ENCODE measurements at places on chromosomes 13 and 19.

- DNase-seq: no peak
These were observed 1074.3 kb upstream of the SLC10A2 start for GRCh38 chr13:104140552-104140951.

DNA sequence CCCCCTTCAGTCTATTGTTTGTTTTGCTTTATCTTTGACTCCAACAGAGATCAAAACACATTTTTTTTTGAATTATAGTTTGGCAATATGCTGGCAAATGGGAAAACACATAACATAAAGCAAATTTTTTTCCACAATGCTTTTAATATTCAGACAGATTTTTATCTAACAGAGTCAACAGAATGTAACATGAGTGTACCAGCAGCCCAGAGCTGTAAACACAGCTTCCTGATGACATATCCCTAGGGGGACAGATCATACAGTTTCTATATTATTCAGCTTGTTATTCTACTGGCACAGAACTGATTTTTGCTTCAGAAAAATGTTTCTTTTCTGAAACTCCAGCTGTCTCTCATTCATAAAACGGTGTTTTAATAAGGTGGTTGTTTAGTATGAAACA, 168.8 kb downstream of the OLFM4 start:
- DNase-seq: no peak

DNA sequence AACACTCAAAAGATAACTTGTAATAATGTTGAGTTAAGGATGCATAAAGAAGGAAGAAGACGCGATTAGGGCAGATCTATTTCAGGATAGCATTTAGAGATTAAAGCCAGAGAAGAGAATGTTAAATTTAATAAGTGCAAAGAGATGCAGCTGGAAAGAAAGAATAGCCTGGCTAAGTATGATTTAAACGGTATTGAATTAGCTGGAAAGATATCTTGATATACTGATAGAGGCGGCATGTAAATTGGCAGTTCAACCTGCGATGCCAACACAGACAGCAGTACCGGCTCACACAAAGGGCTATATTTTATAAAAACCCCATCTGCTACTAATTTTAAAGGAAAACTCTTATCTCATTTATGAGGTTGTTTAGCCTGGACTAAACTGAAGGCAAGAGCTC, 121.4 kb downstream of the ENOX1 start:
- DNase-seq: no peak

GRCh38 chr13:79455331-79455730, 25.6 kb upstream of the NDFIP2 start:
- DNase-seq: no peak

DNA sequence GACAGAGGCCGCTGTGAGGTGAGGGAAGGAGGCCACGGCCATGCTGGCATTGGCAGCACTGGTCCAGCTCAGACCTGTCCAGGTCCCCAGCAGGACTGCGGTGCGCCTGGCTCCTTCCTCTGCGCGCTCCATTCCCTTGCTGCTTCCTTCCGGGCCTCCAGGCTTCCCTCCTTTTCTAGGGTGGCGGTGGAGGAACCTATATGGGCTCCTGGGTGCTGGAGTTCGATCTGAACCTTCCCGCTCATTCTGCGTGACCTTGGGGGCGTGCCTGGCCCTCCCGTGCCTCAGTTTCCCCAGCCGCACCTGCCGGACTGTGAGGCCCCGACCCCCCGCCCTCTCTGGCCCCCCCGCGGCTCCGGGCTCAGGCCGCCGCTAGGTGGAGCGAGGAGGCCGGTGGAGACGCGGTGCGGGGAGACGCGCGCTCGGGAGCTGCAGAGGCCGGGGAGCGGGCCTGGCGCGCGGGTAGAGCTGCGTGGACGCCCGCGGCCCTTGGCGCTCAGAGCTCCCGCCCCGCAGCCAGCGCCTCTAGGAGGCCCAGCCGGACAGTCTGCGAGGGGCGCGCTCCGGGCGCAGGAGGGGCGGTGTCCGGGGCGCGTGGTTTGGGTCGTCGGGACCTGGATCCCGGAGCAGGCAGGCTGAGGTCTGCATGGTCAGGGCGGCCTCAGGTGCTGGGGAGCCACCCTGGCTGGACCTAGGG, 29.9 kb downstream of the EFNA2 start:
- peak; percentile 15 for DNase-seq

DNA sequence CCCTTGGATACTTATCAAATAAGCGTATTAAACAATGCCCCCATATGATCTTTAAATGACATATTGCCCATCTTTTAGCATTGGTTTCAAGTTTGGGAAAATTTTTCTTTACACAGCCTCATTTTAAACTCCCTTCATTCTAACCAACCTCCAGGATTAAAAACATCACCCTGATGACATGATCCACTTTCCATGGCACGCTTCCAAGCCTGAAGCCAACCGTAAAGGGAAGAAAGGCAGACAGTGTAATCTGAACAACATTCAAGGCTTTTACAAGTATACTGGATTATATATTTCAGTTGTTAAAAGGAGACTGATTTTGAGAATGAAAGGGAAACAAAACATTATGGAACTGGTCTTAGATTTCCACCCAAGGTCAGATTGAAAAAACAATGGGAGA, 1721.9 kb downstream of the OLFM4 start:
- no peak for DNase-seq

DNA sequence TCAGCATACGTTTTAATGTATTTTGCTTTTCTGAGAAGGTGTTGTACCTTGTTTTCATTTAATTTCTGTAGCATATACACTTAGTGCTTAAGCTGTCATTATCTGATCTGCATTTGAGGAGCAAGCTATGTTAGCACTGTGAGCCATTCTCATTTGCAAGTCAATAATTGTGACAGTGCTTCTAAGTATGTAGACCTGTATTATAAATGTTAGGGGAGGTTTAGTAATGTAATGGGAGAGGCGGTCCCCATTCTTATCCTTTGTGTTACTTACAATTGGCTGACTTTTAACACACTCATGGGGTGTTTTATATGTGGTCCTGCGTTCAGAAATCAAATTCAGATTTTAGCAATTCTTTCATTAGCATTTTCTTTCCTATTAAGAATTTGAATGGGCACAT, 90.2 kb downstream of the GPC6 start:
- DNase-seq: no peak

DNA sequence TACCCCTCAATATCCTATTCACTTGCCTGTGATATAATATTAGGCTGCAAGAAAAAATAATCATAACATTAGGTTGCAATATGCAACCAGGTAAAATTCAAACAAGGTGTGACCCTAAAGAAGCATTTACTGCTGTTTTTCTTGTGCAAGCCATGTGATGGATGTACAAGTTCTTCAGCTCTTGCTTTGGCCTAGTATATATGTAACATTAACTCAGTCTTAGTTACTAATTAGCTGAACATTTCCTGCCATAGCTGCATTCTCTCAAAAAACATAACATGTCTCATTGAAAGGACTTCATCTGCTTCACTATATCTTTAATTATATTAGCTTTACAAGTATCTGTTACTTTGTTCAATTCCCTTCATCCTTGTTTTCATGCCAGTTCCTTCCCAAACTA, 406.8 kb upstream of the HTR2A start:
- DNase-seq: no peak

- DNase-seq: no peak
These were observed 321.9 kb downstream of the FOXO1 start for GRCh38 chr13:40344270-40345148.

DNA sequence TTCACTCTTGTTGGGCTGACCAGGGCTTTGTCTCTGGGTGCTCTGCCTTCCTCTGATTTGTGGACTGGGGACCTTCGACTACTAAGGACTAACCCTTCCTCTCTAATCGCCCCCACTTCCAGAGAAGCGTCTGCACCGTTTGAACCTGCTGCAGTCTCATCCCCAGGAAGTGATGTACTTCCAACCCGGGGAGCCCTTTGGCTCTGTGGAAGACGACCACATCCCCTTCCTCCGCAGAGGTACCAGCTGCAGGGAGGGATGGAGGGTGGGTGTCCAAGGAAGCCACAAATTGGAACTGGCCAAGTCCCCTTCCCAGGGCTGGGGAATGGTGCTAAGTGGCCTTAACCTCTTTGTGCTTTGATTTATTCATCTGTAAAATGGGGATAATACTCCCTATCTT, 9.2 kb downstream of the QPCTL start:
- DNase-seq: no peak

GRCh38 chr13:104773775-104774174, 1707.6 kb upstream of the SLC10A2 start:
- DNase-seq: peak; percentile 63

DNA sequence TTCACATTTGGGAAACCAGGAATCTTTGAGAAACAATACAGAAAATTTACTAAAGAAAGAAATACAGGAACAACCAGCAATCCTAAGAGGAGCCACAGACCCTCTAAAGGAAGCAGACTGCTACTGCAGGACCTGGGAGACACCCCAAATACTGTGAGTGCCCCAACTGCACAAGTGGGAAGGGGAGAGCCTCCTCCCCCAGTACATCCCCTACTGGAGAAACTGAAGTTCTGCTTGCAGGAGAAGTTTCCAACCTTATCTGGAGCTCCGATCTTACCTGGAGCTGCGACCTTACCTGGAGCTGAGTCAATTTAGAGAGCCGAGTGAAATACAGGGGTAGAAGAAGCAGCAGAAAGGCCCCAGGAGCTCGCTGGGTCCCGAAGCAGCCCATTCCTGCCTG, 236.4 kb upstream of the SPRY2 start:
- DNase-seq: no peak

GRCh38 chr19:55490478-55491432, 2.5 kb downstream of the SSC5D start:
- no peak for DNase-seq

DNA sequence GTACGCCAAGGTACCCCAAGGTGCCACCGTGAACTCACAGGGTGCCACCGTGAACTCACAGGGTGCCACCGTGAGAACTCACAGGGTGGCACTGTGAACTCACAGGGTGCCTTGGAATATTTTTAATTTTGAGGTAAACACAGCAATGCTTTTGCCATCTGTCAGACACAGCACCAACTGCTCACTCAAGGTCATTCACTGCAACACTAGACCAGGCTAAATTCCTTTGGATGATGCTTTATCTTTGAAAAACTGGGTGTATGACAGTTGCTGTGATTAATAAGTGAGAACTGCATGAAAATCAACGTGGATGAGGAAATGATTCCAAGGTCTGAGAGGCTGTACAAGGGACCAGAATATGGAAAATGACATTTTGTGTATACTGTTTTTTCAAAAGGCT, 18.9 kb downstream of the SAFB2 start:
- DNase-seq: no peak

DNA sequence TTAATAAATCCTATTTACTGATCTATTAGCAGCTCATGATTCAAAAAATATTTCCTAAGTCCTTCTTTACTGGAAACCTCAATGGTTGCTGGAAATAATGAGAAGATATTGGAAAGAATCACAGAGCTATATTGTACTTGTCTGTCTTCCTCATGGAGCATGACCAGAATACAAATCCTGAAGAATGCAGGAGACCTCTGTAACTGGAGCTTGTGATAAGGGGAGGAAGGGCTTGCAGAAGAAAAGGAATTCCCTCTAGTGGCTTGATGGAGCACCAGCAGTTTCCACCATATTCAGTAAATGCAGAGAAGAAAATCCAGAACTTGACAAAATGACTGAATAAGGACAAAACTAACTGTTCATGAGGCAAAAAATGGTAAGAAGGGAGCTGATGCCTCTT, 1333.1 kb downstream of the EFNB2 start:
- peak; percentile 69 for DNase-seq

DNA sequence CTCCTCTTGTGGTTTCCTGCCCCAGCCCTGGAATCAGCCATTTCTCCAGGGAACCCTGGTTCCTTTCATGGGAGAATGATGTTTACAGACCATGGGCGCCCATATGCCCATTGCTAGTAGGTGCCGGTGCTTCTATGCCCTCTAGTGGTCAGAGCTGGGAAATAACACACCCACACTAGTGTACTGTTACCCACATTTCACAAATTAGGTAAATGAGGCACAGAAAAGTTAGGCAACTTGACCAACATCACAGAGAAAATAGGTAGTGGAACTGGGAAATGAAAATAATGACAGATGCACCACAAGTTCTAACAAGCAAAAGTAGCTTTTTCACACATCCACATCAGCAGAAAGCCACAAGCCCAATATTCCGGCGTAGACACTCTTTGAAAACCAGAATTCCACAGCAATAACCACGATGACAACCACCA, 1.3 kb upstream of the CEACAM3 start:
- DNase-seq: peak; percentile 39

DNA sequence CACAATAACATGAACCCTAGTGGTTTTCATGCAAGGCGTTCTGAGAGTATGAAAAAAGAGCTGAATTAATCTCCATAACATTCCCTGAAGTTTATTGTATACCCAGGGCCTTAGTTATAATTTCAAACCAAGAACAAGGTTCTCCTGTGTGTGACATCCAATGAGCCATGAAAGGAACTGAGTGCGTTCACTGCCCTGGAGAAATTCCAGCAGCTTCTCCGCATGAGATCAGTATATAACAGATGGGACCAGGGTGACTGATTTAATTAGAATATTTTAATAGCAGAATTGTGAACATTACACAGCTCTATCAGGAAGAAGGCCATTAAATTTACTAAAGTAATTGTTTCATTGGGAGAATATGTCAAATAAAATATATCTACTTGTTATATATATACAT, 1190.5 kb upstream of the SLC10A2 start:
- DNase-seq: no peak

DNA sequence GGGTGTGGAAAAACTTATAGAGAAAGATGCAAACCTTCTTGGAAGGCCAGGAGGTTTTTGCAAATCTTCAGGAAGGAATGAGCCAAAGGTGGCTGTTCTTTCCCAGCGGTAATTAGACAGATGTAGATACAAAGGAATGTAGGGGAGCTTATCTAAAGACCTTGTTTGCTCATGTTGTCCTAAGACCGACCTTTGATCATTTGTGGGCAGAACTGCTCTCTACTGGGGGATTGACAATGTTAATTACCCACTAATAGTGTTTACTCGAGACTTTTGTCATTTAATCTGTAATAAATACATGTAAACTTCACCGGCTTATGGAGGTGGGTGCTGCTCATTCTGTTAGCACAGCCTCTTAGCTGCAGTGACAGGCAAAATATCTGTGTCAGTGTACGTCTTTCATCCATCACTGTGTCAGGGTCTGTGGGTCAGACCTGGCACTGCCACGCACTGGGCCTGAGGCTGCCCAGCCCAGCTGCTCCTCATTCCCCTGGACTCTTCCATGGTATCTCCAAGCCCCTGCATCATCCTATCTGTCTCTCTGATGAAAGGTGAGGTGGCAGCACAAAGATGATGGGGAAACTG, 68.3 kb downstream of the ZNF431 start:
- no peak for DNase-seq

DNA sequence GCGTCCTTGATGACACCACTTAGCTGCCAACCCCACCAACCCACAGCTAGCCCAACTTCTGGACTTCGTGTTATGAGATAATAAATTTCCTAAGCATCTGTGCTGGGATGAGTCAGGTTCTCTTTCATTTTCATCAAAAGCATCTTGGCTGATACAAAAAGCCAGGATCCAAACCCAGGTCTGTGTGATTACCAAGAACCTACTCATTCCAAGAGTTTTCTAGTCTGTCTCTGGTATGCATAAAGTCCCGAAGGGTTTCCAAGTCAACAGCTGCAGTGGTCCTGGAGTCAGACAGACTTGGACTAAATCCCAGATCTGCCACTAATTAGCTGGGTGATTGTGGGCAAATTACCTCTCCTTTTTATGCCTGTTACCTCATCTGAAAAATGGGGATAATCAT, 55.5 kb upstream of the SERP2 start:
- no peak for DNase-seq

GRCh38 chr19:45767881-45768654, 984 bp downstream of the SIX5 start:
- DNase-seq: peak; percentile 11

- DNase-seq: no peak
These were observed 86.1 kb downstream of the FRY start for GRCh38 chr13:32117701-32118100.

Measured in kidney glomerular epithelial cell (primary cell).